RCC 7860 (cell line): ENCODE measurements at places on chromosomes 2 and 18.
A peak's percentile ranks its signal among the peaks of the same experiment; 100 is the strongest.

DNA sequence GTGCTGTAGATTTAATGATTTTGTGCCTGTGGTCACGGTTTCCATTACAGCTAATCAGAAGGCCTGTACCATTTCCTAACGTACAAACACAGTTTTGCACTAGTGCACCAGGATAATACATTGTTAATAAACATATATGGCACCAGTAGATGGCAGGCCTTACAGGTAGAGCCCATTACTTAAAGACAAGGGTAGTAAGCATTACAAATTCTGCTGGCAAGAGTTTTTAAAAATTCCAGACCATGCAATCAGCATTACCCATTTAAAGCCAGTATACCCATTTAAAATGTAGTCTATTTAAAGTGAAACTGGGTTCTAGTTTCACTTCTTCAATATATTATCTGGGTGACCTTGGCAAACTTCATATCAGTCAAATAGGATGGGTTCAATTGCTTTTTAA is 224.2 kb downstream of the NUP35 start:
- DNase-seq: no peak

GRCh38 chr2:158179660-158180059 is 78.0 kb downstream of the UPP2 start:
- DNase-seq: peak; percentile 25

DNA sequence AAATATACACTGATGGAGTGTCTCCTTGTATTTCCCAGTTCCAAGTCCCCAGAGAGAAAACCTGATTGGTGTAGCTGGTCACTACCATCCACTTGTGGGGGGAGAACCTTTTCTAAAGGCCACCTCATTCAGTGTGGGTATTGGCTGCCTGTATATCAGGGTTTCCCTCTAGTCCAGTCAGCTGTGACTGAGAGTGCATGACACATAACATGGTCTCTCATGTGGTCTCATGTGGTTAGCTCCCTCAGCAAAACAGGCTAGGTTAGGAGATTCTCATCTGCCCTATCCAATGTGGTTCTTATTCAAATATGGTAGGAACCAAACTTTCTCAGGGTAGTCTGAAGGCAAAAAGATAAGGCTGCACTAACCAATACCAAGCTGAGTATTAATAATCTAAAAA is 4.1 kb upstream of the GORASP2 start:
- DNase-seq: no peak

GRCh38 chr2:239184179-239184578 is 216.6 kb downstream of the HDAC4 start:
- DNase-seq: no peak

- no peak for DNase-seq
Measured at GRCh38 chr2:176910828-176911227, 301.8 kb upstream of the HNRNPA3 start.

DNA sequence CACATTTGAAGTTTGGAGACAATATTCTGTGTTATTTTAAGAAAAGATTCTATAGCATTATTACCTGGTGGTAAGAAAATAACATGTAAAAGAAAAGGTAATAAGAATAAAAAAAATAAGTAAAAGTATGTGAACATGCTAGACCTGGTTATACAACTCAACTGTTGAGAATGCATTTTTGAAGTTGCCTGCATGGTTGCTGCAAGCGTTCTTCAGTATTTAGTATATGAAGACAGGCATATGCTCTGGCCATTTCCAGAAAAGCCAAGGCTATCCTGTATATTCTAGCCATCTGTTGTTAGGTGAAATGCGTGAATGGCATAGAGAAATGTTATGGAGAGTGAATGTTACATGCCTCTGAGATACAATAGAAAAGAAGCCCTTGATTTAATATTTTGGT is 6.8 kb upstream of the MMADHC start:
- no peak for DNase-seq

DNA sequence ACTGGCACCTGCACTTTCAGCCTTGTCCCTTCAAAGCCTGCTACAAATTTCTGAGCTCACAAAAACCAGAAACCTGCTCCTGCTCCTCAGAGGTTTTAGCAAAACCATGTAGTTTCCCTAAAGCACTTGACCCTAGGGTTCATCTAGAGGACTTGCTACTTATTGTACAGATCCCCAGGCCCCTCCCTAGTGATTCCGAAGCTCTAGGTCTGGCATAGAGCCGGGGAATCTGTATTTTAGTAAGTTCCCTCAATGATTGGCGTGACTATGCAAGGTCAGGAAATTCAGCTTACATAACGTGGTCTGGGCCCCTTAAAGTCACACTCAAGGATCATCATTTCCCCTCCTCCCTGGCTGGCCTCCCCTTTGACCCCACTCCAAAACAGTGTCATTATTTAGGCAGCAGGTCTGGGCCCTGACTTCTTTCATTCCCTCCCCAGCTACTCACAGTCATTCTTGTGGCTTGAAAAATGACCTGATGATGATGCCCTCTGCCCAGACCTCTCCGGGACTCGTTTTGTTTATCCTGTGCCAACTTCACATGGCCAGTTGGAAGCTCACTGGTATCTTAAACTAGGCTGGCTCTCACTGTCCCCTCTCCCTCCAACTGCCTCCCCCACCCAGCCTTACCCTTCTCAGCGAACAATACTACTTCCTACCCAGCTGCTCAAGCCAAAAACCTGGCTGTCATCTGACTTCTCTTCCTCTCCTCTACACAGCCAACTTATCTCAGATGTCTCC is 36.0 kb downstream of the WDFY1 start:
- no peak for DNase-seq

DNA sequence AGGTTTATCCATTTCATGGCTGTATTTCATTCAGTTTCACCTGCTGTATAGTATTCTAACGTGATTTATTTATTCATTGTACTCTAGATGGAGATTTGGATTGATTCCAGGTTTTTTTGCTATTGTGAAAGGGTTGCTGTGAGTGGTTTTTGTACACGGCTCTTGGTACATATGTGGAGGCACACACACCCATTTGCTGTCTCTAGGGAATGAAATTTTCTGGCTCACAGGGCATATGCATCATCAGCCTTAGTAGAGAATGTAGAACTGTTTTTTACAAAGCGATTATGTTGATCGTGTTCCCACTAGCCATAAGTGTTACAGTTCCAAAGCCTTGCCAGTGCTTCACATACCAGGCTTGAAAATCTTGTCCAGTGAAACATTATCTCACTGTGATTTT is 5.1 kb downstream of the SPTBN1 start:
- DNase-seq: no peak

DNA sequence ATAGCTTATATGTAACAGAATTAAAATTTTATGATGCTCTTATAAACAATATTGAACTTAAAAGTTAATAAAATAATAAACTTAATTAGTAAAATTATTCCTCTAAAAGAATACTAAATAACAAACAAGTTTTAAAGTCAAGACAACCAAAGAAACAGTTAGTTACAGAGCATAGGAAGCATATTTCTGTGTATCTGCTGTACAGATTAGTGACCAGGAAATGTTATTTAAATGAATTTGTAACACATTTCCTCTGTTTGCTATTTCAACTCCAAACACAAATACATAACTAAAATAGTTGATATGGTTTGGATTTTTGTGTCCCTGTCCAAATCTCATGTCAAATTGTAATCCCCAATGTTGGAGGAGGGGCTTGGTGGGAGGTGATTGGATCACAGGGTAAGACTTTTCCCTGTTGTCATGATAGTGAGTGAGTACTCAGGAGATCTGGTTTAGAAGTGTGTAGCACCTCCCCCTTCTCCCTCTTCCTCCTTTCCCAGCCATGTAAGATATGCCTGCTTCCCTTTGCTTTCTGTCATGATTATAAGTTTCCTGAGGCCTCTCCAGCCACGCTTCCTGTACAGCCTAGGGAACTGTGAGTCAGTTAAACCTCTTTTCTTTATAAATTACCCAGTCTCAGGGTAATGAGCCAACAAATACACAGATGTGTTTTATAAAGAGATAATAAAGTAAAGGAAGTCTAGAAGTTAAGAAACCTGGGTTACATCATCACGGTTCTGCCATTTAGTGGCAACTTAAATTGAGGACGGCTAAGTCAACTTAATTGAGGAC is 51.8 kb downstream of the ROCK2 start:
- DNase-seq: no peak

GRCh38 chr18:74353169-74353775 is 37.6 kb downstream of the C18orf63 start:
- DNase-seq: peak; percentile 41

GRCh38 chr2:150259746-150260145 is 227.7 kb downstream of the RND3 start:
- DNase-seq: no peak

GRCh38 chr18:48762836-48763718 is 187.7 kb downstream of the SMAD7 start:
- DNase-seq: no peak

DNA sequence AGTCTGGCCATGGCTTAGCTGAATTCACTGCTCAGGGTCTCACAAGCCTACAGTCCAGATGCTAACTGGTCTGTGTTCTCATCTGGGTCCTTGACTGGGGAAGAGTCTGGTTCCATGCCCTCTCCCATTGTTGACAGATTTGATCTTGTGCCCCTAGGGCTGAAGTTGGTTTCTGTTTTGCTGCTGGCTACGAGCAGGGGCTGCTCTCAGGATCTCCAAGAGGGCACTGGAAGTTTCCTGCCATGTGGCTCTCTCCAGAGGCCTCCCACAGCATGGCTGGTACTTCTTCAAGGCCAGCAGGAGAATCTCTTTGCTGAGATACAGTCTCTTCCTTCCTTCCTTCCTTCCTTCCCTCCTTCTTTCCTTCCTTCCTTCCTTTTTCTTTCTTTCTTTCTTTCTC is 78.1 kb downstream of the SPP2 start:
- DNase-seq: no peak

- no peak for DNase-seq
Measured at GRCh38 chr18:2997846-2998564, 14.9 kb downstream of the LPIN2 start.

GRCh38 chr2:85183076-85183475 is 49.9 kb downstream of the TCF7L1 start:
- DNase-seq: no peak

- DNase-seq: no peak
Measured at GRCh38 chr18:29925566-29925965, 1117.0 kb downstream of the DSC3 start.

DNA sequence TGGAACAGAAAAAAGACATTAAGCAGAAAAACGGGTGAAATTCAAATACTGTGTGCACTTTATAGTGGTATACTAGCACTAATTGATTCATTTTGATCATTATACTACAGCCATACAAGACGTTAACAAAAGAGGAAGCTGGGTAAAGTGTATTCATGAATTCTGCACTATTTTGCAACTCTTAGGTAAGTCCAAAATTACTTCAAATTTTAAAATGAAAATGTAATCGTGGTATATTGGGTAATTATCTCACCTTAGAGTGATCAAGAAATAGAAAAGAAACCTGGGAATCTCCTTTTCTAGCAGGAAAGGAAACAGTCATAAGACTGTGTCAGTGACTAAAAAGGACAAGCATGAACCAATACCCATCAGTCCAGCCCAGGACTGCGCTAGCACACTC is 5.4 kb downstream of the TGFBRAP1 start:
- no peak for DNase-seq

- no peak for DNase-seq
Measured at GRCh38 chr2:149799013-149799705, 211.6 kb upstream of the MMADHC start.

DNA sequence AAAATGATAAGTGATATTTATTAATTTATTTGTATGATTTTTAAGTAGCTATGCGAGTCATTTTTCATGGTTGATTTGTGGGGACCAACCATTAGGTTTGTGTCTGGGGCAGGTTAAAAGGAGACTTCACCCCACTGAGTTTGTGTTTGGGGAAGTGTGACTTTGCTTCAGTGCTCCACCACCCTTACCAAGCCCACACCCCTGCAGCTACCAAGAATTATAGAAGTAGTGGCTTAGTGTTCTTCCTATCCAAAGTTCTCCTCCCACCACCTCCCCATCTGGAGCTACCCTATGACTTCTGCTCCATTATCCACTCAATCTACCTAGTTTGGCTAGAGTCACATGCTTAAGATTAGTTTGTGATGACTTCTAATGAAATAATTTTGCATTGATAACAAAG is 182.1 kb upstream of the ZEB2 start:
- DNase-seq: no peak

GRCh38 chr2:23093513-23093912 is 291.5 kb upstream of the KLHL29 start:
- no peak for DNase-seq

- no peak for DNase-seq
Measured at GRCh38 chr2:3488855-3489763, 30.2 kb downstream of the ADI1 start.

GRCh38 chr2:74792282-74792681 is 41.6 kb upstream of the HK2 start:
- DNase-seq: no peak

GRCh38 chr18:8695932-8696517 is 9.3 kb upstream of the MTCL1 start:
- no peak for DNase-seq

DNA sequence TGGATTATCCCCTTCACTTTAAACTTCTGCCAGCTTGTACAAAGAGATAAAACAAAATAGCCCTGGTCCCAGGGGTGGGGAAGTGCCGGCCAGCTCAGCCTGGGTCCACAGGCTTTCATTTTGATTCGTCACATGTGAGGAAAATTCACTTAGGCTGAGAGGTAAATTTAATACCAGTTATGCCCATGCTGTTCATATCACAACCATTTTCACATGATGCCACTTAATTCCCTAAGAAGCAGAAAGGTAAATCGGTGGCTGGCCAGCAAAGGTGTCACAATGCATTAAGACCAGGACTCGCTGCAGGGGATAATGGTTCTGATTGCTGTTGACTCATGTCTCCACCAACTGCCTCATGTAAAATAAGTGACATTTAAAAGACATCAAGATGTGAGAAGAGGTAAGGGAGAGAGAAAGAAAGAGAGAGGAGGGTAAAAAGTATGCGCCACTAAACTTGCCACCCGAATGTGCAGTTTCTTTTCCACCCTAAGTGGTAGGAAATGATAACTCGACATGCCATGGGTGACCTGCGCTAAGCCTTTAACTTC is 261.0 kb upstream of the SIX3 start:
- DNase-seq: no peak

- DNase-seq: peak; percentile 45
Measured at GRCh38 chr2:168816369-168816768, 13.9 kb downstream of the NOSTRIN start.

DNA sequence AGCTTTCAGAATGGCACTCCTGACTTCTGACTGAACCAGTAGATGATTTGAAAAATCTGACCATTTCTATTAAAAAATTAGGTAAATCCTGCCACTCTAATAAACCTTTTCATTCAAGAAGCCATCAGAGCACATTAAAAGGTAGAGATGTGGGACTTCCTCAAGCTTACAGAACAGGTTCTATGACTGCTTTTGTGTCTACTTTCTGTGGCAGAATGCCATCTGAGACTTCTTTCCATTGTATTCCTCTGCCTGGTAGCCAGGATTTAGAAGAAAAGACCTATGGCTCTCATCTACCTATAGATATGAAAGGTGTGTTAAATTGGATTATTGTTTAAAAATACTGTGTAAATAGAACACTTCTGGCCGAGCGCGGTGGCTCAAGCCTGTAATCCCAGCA is 99.9 kb upstream of the NABP1 start:
- DNase-seq: no peak

- no peak for DNase-seq
Measured at GRCh38 chr2:24720310-24720709, 72.9 kb downstream of the PTRHD1 start.
